ENCODE measurements at places on chromosomes 5 and 9.

GRCh38 chr5:123559434-123559775 is 47.4 kb downstream of the CSNK1G3 start:
- no peak for DNase-seq

- DNase-seq = no peak
These were observed 15.5 kb downstream of the PRKACG start for GRCh38 chr9:68998385-68998784.

GRCh38 chr9:136372561-136373299 is 739 bp downstream of the CARD9 start:
- no peak for DNase-seq

DNA sequence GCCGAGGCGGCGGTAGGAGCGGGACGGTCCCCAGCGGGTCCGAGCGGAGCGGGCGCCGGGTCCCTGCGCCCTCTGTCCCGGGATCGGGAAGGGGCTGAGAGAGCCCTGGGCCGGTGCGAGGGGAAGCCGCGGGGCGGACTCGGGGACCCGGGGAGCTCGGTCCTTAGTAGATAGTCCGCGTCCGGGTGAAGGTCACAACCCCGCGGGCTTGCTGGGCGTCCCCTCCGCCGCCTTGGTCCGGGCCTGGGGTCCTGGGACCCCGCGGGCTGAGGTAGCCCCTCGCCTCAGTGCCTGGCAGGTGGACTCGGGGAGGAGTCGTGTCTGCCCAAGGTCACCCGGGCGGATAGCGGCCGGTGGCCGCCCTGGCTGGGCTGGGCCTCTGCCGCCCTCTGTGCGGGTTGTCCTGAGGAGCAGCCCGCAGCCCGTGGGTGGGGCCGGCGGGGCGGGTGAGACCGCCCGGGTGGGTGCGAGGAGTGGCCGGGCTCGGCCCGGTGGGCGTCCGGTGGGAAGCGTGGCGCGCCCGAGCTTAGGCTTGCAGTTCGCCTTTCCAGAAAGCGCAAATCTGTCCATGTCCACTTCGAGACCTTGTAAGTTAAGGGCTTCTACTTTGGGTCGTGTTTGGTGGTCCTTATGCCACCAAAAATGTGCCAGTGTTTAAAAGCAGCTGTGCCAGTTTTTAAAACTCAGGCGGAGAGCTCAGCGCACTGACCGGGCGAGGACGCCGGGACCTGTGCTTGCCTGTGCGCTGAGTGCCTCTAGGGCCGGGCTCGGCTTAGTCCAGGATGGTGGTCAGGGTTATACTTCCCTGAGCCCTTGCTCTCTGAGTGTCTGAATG is 554 bp downstream of the SDHA start:
- peak; percentile 17 for DNase-seq

DNA sequence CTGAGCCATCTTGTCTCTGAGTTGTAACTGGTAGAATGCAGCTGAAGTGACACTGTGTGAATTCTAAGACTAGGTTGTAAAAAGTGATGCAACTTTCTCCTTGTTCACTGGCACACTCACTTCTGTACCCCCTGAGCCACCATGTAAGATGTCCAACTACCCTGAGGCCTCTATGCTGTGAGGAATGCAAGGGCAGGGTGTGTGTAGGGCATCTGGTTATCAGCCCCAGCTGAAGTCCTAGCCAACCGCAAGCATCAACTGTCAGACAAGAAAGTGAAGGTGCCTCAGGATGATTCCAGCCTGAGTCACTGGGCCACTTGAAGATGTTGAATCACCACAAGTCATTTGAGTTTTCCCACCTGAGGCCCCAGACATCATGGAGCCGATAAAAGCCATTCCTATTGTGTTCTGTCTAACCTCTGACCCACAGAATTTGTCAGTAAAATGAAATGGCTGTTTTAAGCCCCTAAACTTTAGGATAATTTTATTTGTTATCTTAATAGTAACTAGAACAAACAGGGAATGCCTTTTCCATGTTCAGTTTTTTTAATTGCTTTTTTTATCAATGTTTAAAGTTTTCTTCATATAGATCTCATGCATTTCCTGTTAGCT is 18.7 kb upstream of the RHOBTB3 start:
- DNase-seq = no peak

- DNase-seq = no peak
These were observed 6.2 kb upstream of the SPINK4 start for GRCh38 chr9:33233626-33234342.

GRCh38 chr9:129910628-129911567 is 75.6 kb downstream of the USP20 start:
- no peak for DNase-seq

GRCh38 chr5:38059876-38060275 is 198.5 kb upstream of the EGFLAM start:
- DNase-seq = no peak

DNA sequence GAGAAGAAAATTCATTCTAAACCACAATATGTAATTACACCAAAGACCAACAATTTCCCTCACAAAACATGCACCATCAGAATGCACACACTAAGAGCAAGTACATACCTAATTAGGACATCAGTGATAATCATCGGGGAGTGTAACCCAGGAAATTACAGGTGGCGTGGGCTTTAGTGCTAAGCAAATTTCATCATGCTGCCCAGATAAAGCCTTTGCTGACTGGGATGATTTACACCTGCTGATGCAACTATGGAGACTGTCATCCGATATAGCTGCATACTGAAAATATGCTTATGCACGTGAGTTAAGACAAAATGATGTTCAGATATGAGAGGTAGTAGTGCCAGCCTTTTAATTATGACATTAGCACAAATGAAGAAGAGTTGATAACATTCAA is 123.2 kb downstream of the DCP2 start:
- DNase-seq = no peak

DNA sequence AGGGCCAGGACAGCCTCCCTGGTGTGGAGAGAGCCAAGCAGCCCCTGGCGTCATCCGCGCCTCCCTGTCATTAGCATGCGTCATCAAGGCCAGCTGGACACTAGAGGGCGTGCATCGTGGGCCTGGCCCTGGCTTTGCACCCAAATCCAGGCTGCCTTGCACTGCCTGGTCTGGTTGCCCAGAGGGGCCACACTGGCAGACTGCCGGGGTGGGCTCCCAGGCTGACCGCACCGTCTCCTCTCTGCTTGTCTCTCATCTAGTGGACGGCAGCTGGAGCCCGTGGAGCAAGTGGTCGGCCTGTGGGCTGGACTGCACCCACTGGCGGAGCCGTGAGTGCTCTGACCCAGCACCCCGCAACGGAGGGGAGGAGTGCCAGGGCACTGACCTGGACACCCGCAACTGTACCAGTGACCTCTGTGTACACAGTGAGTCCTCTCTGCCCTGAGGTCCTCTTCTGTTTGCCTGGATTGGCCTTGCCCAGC is 29.0 kb downstream of the HK3 start:
- no peak for DNase-seq

GRCh38 chr5:25850581-25850980 is 1187.8 kb downstream of the CDH9 start:
- DNase-seq = no peak

DNA sequence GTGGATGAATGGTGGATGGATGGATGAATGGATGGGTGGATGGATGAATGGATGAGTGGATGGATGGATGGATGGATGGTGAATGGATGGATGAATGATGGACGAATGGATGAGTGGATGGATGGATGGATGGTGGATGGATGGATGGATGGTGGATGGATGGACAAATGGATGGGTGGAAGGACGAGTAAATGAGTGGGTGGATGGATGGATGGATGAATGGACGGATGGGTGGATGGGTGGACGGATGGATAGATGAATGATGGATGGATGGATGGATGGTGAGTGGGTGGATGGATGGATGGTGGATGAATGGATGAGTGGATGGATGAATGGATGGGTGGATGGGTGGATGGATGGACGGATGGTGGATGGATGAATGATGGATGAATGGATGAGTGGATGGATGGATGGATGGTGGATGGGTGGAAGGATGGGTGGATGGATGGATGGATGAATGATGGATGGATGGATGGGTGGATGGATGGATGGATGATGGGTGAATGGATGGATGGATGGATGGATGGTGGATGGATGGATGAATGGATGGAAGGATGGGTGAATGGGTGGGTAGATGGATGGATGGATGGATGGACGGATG is 58.6 kb downstream of the VAV2 start:
- no peak for DNase-seq

Measured in activated CD4-positive, alpha-beta T cell treated with anti-CD3 and anti-CD28 coated beads for 4 hours (primary cell).